ENCODE measurements at places on chromosomes 2 and 18.

DNA sequence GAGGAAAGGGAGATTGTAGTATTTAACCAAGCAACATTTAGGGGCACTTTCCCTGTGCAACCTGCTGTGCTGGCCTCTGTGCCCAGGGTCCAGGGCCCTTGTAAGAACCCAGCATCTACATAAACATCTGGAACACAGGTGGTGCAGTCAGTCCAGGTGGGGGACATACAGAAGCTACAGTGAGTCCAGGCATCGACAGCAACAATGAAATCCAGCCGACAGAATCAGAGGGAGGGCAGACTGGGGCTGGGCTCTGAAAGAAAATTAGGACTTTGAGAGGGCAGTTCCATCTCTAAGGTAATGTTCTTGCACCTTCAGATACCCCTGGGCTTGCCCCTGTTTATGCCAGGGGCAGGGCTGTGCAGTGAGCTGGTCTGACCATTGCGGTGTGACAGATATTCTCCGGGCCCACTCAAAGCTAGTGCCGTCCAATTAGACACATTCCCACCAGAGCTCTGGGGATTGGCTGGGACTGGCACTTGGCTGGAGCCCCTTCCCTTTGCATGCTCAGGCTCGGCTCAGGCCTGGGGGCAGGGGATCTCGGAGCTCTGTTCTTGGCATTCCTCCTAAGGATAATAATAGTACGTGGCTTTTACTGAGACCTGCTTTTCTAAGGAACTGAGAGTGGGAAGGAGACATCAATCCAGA is 5.4 kb downstream of the LBH start:
- DNase-seq: no peak

- DNase-seq: no peak
Measured at GRCh38 chr2:109385506-109385905, 228.3 kb downstream of the SEPTIN10 start.

GRCh38 chr2:20666005-20666303 is 990 bp upstream of the GDF7 start:
- no peak for DNase-seq

DNA sequence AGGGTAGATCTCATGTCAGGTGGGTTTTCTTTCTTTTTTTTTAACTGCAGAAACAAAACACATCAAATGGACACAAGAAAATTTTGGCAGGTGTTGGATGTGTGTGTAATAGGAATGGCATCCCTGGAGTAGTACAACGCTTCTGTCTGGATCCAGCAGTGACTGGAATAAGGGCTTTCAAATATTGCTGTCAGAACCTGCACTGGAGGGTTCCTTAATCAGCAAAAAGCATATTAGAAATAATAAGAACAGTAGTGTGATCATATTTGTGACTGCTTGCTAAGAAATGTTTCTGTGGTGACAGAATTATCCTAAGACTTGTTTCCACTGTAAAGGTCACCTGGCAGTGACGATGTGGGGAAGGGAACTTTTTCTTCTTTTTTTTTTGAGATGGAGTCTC is 30.8 kb downstream of the CREG2 start:
- DNase-seq: no peak

- no peak for DNase-seq
Measured at GRCh38 chr2:149587950-149588487, 444 bp upstream of the MMADHC start.

Data from hematopoietic multipotent progenitor cell treated with erythropoietin and hydrocortisone succinate and interleukin-3 and kit ligand, for 6 days (in vitro differentiated cells).